Astrocyte of the spinal cord (primary cell): ENCODE measurements at places on chromosomes 11 and 22.
A peak's percentile ranks its signal among the peaks of the same experiment; 100 is the strongest.

- no peak for DNase-seq
These were observed 50.1 kb upstream of the CTTN start for GRCh38 chr11:70348191-70348590.

DNA sequence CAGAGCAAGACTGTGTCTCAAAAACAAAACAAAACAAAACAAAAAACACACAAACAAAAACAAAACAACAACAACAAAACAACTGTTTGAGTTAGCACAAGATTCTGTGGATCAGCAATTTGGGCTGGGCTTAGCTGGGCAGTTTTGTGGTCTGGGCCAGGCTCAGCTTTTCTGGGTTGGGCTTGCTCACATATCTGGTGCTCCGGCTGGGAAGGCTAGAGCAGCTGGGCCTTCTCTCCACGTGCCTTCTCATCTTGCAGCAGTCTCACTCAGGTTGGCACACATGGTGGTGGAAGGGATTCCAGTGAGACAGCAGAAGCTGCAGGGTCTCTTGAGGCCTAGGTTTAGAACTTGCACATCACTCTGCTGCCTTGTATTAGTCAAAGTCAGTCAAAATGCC, 35.7 kb downstream of the EIF3F start:
- DNase-seq: no peak

DNA sequence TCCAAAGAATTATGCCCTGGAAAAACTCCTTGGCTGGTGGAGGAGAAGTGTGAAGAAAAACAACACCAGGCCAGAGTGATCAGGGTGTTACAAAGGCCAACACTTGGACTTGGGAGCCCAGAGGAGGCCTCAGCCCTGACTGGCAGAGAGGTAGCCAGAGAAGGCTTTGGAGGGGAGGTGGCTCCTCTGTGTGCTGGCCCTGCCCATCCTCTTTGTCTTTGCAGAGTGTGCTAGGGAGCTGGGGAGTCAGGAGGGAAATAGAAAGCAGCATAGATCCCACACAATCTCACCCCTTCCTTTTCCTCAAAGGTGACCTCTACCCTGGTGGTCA, 12.0 kb upstream of the P2RY6 start:
- no peak for DNase-seq

GRCh38 chr22:45584121-45584570, 81.5 kb downstream of the FBLN1 start:
- DNase-seq: no peak

GRCh38 chr11:87897071-87897470, 278.2 kb downstream of the RAB38 start:
- DNase-seq: no peak

GRCh38 chr11:73498343-73498742, 99.6 kb downstream of the FAM168A start:
- DNase-seq: no peak

DNA sequence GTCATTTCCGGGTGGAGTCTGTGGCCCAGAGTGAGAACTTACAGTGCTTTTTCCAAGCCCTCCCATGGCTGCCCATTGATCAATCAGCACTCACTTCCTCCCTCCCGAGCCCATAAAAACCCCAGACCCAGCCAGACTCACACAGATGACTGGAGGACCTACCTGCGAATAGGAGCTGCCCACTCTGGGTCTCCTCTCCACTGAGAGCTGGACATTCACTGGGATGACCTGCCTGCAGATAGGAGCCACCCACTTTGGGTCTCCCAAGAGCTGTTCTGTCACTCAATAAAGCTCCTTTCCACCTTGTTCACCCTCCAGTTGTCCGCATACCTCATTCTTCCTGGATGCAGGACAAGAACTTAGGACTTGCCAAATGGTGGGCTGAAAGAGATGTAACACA, 56.0 kb upstream of the B3GNT6 start:
- no peak for DNase-seq

- peak; percentile 79 for DNase-seq
These were observed 46.2 kb downstream of the IGF2 start for GRCh38 chr11:2092956-2093412.

DNA sequence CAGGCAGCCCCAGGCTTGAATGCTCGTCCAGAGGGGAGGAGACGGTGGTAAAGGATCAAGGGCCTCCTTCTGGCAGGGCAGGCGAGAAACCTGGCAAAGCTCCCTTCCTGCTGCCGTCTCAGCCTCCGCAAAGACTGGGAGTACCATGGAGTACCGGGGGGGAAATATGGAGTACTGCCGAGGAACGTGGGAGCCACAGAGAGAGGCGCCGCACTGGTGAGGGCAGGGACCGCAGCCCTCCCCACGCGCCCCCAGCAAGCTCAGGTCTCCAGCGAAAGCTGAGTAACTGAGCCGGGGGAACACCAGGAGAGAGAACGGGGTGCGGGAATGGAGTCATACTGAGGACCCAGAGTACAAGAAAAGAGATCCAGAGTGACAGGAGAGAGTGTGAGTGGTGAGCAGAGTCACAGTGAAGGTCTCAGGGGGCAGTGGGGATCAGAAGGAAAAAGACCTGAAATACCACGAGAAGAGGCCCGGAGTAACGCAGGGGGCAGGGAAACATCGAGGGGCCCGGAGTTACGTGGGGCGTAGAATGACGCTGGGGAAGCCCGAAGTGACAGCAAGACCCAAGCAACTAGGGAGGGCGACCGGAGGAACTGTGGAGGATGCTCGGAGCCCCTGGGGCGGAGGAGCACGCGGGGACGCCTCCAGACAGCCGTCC, 740 bp downstream of the EML3 start:
- peak; percentile 72 for DNase-seq

GRCh38 chr11:75280227-75280701, 39.7 kb downstream of the TPBGL start:
- peak; percentile 58 for DNase-seq

- no peak for DNase-seq
These were observed 17.3 kb downstream of the COMMD9 start for GRCh38 chr11:36271794-36272407.

GRCh38 chr11:126282361-126282735, 545 bp upstream of the TIRAP start:
- peak; percentile 42 for DNase-seq

DNA sequence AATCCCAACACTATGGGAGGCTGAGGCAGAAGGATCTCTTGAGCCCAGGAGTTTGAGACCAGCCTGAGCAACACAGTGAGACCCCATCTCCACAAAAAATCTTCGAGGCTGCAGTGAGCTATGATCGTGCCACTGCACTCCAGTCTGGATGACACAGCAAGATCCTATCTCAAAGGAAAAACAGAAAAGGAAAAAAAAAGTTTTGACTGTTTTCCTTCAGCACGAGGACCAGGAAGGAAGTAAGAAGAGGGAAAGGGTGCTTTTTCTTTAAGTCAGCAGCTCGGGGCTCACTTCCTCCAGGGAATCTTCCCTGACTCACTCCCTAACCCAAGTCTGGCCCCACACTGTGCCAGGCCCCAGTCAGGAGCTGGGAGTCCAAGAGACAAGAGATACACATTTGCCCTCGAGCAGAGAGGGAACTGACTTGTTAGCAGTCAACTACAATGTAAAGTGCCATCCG, 14.2 kb downstream of the ARRB1 start:
- DNase-seq: no peak

GRCh38 chr22:49142891-49143290, 684.8 kb downstream of the BRD1 start:
- no peak for DNase-seq

- DNase-seq: peak; percentile 20
These were observed 164.0 kb downstream of the MN1 start for GRCh38 chr22:27637604-27638003.

GRCh38 chr22:30183861-30184278, 62.7 kb downstream of the LIF start:
- DNase-seq: peak; percentile 42
